ENCODE measurements at places on chromosomes 1 and 21. TPM values are rescaled to one million over a fixed set of nuclear protein-coding genes. Genes with fewer than 3 reads are reported as not detected.

KIF21B gene
- polyA plus RNA-seq = 1.3 TPM

DNA sequence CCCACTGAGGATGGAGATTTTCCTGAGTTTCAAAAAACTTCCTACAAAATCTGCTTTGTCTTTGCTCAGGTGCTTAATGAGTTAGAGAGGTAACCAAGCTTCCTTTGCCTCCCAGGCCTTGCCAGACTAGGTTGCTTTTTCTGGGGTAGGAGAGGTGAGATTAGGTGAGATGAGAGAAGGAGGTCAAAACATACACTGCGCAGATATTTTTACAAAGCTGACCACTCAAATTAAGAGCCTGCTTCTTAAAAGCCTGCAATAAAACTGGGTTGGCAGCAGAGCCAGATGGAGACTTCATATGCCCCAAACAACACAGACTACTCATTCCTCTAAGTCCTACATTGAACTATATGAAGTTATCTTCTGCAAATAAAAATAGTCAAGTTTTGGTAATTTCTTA is 352.5 kb downstream of the NUF2 start:
- DNase-seq = no peak

- no peak for DNase-seq
Measured at GRCh38 chr1:148362216-148362611, 120.9 kb downstream of the PPIAL4G start.

DNA sequence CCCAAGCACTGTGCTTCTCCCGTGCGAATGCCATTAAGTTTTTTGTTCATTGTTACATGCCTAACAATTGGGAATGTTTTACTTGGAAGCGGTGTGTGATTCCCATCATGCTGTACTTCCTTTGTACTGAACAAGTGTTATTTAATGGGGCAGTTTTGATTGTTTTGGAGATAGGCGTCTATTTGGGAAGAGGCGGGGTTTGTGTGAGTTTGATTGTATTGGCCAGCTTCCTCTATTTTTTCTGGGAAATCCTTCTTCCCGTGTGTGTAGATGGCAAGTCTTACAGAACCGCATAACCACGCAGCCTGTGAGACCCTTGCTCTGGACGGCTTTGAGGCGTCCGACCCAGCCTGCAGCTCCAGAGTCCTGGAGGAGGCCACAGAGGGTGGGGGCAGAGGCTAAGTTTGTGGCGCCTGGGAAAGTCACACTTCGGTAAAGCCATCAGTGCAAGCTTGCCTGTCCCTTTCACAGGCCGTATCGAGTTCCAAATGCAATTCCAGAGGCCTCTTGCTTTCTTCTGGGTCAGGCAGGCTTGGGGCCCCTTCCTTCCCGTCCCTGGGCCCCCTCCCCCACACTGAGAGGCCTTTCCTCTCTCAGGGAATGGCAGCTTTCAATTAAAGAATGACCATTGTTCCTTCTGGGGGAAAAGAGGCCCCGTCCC is 210.3 kb downstream of the TOMM20 start:
- peak; percentile 75 for DNase-seq

- DNase-seq = peak; percentile 89
Measured at GRCh38 chr1:155207806-155208540, at the start of gene THBS3. Gene THBS3, minus strand, starts transcription at chr1:155207897. Its CDS starts 21 bp downstream, at chr1:155207876.

DNA sequence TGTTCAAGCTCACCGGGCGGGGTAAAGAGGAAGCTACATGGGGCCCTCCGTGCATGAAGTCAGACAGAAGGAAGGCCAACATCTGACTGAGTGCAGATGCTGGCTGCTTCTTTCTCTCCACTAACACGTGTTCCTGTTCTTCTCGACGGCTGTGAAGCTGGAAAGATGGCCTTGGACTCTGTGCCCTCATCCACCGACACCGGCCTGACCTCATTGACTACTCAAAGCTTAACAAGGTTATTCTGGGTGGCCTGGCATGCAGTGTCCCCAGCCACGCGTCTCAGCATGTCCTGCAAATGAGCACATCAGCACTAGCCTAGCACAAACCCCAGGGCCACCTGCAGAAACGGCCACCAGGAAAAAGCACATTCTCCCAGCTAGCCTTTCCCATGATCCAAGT is 41.2 kb downstream of the ACTN2 start:
- DNase-seq = no peak

All from muscle of back (tissue), 13 donors.